Inflammatory macrophage treated with lipopolysaccharide for 1 hour (primary cell): ENCODE measurements at places on chromosomes 6 and 20.

- no peak for DNase-seq
Observed at GRCh38 chr6:48426636-48427035, 315.6 kb upstream of the PTCHD4 start.

DNA sequence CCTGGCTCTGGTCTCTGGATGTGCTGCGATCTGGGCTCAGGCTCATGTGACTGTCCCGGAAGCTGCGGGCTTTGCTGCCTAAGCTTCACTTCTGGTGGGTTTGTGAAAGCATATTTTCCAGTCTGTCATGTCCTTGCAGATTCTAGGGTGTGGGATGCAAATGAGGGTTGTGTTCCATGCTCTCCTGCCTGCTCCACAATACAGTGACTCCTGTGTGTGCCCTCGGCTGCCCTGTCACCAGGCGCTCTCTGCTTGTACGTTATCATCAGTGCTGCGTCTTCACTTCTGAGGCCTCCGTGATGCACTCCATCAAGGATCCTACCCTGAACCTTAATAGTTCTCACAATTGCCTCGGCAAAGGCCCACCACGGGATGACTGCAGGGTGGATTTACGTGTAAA is 84.2 kb downstream of the TTLL2 start:
- no peak for DNase-seq

DNA sequence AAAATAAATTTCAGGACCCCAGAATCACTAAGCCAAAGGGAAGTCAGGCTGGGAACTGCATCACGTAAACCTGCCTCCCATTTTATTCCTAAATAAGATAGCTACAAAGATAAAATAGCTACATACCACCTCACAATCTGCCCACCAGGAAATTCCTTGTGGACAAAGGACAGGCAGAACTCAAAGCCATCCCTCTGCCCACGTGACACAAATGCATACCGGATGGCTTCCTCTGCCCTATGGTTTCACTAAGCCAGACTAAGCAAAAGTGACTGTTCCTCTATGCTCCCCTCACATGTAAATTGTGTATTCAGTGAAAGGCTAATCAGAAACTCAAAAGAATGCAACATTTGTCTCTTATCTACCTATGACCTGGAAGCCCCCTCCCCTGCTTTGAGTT is 15.0 kb downstream of the MBOAT1 start:
- DNase-seq: no peak

DNA sequence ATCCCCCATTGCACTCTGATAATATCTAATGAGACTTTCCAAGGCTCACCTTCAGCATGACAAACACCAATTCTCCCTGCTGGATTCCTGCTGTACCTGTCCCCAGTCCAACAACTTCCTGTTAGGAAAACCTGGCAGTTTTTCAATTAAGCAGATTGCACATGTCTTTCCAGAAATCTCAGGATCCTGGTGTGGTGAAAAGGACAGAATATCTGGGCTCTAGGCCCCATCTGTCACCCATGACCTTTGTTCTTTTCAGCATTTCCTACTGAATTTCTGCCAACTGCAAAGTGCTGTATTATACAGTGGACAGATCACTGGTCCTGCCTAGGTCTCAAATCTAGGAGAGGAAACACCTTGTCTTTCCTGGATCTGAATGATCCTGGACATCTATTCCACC is 27.7 kb upstream of the DTNBP1 start:
- no peak for DNase-seq

- peak; percentile 13 for DNase-seq
Observed at GRCh38 chr6:169162752-169163407, 90.8 kb downstream of the THBS2 start.

DNA sequence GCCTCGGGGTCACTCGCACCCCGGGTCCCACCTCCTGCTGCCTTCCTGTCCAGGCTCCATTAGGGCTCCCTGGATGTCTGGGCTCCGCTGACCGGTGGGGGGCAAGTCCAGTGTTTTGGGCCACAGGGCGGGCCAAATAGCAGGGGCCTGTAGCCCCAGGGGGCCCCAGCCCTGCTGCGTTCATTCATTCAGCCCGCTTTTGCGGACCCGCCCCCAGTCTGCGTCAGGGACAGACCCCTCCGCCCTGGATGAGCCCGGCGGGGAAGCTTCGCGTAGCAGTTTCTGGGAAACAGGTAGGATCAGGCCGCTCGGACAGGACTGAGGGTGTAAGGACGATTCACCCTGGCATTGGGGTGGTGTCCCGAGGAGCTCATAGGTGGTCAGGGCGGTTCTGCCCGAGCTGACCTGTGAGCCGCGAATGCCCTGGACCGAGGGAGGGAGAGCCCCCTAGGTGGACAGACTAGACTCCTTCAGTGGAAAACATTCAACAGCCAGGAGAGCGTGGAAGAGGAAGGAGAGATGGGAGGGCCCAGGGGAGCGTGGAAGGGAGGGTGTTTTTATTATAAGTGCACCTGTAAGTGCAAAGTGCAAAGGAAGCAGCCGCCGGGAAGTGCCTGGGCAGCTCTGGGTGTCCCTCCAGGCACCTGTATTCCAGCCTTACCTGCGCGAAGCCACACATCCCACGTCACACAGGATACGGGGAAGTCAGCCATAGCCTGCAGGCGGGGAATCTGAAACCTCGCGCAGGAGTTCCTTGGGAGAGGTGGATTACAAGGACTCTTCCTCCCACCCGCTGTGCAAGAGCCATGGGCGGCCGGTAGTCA is 662 bp downstream of the ENTPD6 start:
- no peak for DNase-seq
